Activated T-cell treated with anti-CD3 and anti-CD28 coated beads, Interleukin-2, amount 50 U/mL, for 4 hours (primary cell): ENCODE measurements at places on chromosomes 1 and 21. TPM values are rescaled to one million over a fixed set of nuclear protein-coding genes. Genes with fewer than 3 reads are reported as not detected.

Gene LRRC39
- total RNA-seq = 0.30 TPM

DNA sequence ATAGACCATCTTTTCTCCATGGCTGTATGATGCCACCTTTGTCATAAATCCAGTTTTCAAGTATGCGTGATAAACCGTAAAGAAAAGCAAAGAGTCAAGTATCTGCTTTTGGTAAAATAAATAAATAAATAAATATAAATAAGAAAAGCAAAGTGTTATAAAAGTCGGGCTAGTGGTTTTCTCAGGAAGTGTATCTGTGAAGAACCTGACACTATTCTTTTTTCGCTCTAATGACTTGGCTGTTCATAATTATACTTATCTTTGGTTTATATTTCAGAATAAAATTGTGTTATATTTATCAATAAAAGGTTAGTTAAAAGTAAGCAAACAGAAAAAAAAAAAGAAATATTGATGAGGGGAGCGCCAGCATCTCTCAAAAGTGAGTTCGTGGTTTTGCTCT, 594 bp upstream of the EXO5 start:
- DNase-seq = no peak

- DNase-seq = no peak
Observed at GRCh38 chr1:112262316-112262715, 133.7 kb upstream of the CTTNBP2NL start.

DNA sequence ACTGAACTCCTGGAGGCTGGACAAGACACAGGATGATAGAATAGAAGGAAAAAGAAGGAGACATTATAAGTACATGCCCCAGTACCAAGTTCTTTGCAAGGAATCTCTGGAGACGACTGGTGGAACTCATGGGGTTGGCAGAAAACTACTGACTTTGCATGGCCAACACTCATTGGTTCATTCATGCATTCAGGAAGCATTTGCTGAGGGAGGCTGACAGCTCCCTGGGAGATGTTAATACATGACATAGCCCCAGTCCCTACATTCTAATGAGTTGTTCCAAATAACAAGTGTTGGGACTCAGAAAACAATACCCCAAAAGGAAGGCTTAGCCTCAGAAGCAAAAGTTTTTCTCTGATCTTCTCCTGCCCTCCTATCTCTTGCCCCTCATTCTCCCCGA, 172.8 kb upstream of the IRF2BP2 start:
- DNase-seq = no peak
